ENCODE measurements at places on chromosomes 2 and 18.

DNA sequence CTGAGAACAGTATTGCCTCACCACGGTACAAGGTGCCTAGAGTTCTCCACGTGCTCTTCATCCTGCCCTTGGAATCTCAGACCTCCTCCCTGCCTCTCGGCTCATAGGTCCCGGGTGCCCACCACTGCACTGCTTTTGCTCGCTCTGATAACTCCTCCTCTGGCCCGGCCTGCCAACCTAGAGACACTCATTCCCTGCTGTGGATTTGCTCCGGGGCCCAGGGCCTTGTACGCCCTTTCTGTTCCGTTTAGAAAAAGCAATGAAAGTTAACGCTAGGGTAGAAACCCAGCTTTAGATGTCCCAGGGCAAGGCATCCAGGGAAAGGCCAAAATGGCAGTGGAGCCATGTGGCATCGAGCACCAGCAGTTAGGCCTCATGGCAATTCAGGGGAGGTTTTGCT is 253.9 kb downstream of the VAPA start:
- DNase-seq, result no peak

GRCh38 chr2:180829261-180829660 is 151.1 kb upstream of the UBE2E3 start:
- DNase-seq, result no peak

DNA sequence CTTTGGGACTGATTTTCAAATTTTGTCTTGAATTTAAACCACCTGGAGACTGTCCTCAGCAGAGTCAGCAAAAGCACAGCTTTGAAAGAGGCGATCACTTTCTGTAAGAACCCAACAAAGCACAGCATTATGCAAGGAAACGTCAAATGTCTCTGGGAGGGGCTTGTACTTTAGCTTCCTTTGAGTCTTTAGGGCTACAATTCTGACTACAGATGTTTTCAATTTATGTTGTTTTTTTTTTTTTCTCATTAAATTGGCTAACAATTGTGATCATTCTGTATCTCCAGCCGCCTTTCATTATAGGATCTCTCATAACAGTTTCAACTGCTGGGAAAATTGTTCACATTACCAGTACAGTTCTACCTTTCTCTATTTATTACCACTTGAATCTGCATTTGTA is 48.3 kb downstream of the COL3A1 start:
- DNase-seq, result no peak

- DNase-seq, result no peak
Measured at GRCh38 chr18:48230467-48231113, 178.6 kb downstream of the ZBTB7C start.

GRCh38 chr2:46024146-46024779 is 272.9 kb upstream of the EPAS1 start:
- no peak for DNase-seq

GRCh38 chr2:37809525-37809924 is 115.6 kb upstream of the RMDN2 start:
- no peak for DNase-seq

DNA sequence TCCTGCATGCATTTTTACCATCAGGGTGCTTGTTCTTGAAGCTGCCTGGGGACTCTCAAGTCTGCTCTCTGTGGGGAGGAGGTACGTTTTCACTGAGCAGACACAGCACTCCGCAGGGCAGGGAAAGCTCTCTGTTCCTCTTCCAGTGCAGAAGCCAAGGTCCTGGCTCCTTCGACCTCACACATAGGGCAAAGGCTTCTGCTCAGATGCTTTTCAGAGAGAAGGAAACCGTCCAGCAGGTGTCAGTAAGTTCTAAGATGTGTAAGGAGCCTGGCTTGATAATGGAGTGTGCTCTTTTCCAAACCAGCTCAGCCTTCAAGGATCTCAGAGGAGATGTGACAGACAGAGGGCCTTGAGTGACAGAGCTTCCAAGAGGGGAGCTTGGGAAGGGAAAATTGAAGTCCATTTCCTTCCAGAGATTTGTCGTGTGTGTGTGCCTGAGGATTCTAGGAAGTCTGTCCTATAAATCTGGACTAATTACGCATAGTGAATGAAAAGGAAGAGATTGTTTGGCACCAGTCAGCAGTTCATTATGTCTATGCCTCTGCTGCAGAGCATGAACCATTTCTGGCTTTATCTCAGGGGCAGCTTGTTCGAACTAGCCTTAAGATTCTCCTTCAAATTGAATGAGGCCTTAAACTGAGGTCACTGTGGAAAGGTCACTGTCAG is 67.3 kb upstream of the UPP2 start:
- no peak for DNase-seq

- DNase-seq, result no peak
Measured at GRCh38 chr2:197079832-197080555, 153.5 kb upstream of the PGAP1 start.

- no peak for DNase-seq
Measured at GRCh38 chr2:179562330-179562885, 297.8 kb upstream of the SESTD1 start.

DNA sequence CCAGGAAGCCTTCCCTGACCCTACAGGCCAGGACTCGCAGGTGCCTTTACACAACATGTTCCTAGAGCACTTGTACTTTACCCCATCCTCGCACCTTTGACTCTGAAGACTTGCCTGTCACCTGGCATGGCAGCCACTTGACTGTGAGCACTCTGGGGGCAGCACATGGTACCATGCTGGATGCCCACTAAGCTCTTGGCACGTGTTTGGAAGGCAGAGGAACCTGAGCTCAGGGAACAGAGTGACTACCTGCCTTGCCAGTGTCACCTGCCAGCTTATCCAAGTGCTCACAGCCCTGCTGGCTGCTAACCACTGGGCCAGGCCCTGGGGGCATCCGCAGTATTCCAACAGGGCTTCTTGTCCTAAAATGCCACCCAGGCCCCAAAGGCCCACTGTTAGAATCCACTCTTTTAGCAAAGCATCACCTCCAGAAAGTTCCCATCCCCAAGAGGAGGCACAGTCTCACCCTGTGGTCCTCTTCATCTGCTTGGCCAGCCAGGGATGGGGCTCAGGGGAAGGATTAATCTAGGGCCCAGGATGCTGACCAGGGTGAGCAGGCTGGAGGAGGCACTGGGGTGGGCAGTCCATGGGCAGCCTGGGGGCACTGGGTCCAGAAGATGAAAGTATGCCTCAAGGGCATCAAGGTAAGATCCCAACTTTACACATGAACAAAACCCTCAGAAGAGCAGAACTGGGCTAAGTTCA is 57.0 kb downstream of the ZBTB7C start:
- no peak for DNase-seq

DNA sequence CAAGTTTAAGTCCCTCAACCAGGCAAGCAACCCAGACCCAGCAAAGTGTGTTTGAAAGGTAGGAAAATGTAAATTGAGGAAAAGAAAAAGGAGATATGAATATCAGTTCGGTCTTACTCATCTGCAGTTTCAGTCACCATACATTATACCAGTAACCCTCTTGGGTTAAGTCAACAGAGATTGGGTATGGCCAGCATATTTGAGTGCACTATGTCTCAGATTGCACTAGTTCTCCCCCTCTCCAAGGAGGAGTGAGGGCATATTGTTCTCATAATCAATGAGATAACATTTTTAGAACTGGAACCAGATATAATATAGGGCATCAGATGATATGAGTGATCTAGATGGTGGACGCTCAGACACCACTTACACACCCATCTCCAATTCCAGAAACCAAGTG is 141.5 kb downstream of the COPS8 start:
- no peak for DNase-seq

DNA sequence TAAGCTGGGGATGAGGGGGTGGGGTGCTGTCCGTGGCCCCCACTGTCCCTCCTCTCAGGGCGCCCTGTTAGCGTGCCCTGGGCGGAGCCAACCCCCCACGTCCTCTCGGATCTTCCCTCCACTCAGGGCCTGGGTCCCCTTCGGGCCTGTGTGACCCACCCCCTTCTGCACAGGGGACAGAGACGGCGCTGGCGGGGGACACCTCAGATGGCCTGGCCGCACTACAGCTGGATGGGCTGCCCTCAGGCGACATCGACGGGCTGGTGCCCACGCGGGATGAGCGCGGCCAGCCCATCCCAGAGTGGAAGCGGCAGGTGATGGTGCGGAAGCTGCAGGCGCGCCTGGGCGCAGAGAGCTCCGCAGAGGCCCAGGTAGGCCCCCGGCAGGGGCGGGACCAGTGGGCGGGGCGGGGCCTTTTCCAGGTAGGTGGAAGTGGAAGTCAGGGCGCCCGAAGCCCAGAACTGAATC is 9.9 kb upstream of the KLHL30 start:
- no peak for DNase-seq

DNA sequence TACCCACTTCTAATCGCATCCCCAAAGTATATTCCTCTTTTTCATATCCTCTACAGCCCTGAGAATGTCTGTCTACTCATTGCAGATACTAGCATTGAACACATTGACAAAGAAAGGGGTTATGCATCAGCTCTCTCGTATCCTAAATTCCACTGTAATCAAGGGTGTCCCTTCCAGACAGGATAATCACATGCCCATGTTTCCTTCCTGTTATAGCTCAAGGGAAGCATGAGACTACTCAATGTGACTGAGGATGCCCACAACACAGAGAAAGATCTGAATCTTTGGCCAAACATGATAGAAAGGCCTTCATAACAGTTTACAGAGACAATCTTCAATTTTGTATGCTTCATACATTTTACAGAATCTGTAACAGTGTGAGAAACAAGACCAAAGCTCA is 69.2 kb downstream of the HIBCH start:
- DNase-seq, result no peak

DNA sequence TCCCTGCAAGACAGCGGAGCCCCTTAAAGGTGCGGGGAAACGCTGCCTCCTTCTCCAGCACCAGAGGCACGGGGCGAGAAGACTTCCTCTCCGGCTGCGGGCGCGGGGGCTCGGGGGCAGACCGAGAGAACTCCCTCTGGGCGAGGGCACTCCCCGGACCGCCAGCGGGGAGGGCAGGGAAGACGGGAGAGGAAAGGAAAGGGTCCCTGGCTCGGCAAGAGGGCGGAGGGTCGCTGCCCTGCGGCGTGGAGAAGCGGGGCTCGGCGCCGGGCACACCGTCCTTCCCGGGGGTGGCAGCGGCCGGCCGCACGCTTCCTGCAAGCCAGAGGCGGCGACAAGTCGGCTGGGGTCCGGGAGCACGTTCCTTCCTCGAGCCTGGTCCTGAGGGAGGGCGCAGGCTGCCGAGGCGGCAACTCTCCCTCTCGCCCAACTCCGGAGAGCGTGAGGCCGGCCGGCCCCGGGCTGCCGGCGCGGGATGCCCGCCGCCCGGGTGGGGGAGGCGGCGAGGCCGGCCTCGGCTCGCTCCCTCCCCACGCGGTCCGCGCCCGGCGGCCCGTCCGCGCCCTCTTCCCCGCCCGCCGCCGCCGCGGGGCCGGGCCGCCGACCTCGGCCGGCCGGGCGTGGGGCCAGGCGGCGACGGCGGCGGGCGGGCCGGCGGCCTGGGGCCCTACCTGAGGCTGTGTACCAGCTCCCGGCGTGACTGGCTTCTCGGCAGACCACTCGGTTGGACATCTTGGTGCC is 1.1 kb downstream of the MEMO1 start:
- no peak for DNase-seq

DNA sequence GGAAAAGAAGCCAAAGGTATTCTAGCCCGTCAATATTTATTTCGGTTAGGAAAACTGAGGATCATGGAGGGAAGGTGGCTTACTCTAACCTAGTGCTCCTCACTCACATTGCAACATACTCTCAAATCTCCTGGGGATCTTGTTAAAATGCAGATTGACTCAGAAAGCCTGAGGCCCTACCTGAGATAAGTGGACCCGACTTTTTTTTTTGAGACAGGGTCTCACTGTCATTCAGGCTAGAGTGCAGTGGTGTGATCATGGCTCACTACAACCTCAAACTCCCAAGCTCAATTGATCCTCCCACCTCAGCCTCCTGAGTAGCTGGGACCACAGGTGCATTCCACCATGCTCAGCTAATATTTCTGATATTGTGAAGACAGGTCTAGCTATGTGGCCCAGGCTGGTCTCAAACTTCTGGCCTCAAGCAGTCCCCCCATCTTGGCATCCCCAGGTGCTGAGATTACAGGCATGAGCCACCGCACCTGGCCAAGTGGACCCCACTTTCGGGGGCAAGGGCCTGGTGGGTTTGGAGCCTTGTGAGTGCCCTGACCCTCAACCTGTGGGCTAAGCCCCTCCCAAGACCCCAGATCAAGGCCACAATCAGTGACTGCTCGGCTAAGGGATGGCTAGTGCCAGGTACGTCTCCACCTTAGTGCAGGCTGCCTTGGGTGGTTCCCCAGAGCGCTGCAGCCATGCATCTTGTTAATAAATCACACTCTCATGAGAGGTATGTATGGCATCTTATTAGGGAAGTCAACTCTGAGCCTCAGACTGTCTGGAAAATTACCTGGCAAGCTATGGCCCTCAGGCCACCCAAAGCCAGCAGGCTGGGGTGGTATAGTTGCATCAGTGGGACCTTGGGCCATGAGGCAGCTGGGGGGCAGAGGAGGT is 1.1 kb upstream of the NEURL3 start:
- no peak for DNase-seq

DNA sequence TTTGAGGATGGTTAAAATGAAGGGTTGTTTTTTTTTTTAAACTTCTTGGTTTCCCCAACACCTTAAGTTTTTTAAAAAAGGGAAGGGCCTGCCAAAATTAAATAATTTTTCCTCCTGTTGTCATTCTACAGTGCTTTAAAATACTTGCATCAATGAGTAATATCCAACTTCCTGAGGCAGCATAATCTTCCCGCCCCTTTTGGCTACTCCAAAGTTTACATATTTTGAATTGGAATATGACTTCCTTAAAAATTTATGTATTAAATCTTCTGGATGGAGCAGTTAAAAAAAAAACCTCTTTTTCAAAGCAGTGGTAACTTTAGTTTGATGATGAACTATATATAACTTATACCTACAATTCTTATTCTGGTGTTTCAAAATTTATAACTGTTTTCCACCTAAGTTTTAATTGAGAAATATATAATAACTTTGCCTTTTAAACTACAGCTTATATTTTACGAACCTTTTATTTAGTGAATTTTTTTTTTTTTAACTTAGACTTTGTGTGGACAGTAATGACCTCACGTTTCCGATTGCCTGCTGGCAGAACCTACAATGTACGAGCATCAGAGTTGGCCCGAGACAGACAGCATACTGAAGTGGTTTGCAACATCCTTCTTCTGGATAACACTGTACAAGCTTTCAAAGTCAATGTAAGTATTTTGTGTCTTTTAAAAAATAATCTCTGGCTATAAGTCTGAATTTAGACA is 49.8 kb downstream of the PTPN4 start:
- no peak for DNase-seq

GRCh38 chr2:207138627-207139297 is 27.0 kb downstream of the KLF7 start:
- no peak for DNase-seq

GRCh38 chr2:23904215-23904614 is 22.7 kb downstream of the ATAD2B start:
- no peak for DNase-seq

- DNase-seq, result no peak
Measured at GRCh38 chr2:70982971-70983370, 4.5 kb downstream of the ANKRD53 start.

GRCh38 chr2:33118651-33119050 is 171.9 kb downstream of the LTBP1 start:
- no peak for DNase-seq

GRCh38 chr2:236284208-236284607 is 20.0 kb upstream of the ASB18 start:
- no peak for DNase-seq

GRCh38 chr2:18156421-18156820 is 278.0 kb downstream of the KCNS3 start:
- DNase-seq, result no peak
